Fibroblast of the aortic adventitia (primary cell): ENCODE measurements at places on chromosomes 7 and 10. TPM values are rescaled to one million over a fixed set of nuclear protein-coding genes. Genes with fewer than 3 reads are reported as not detected.

The XRCC2 gene
- 1.1 and 8.1 TPM in 2 replicates for total RNA-seq

The TMEM184A gene
- total RNA-seq = not detected in 2 replicates

The ZNF425 gene
- total RNA-seq = 4.3 and 6.5 TPM in 2 replicates

The LSM8 gene
- total RNA-seq = 49.3 and 69.5 TPM in 2 replicates

The AOC1 gene
- total RNA-seq = not detected in 2 replicates

The ALOX5 gene
- total RNA-seq = not detected in 2 replicates

The IDI1 gene
- 48.1 and 67.4 TPM in 2 replicates for total RNA-seq

The DAGLB gene
- total RNA-seq = 21.4 and 38.3 TPM in 2 replicates

The CALHM3 gene
- not detected in 2 replicates for total RNA-seq

The LEP gene
- total RNA-seq = under 0.01 TPM in 1 of 2 replicates, not detected in the other

The PLA2G12B gene
- total RNA-seq = not detected in 2 replicates

The CCL26 gene
- 0.33 and 1.2 TPM in 2 replicates for total RNA-seq

The KCND2 gene
- 11.3 and 100 TPM in 2 replicates for total RNA-seq

The GFRA1 gene
- 0.18 and 0.49 TPM in 2 replicates for total RNA-seq

The CPA5 gene
- 0.09 TPM in 1 of 2 replicates, not detected in the other for total RNA-seq

The NOS3 gene
- 0.36 and 4.6 TPM in 2 replicates for total RNA-seq

The DNAJC2 gene
- 24.9 and 45.8 TPM in 2 replicates for total RNA-seq

The NEUROD6 gene
- total RNA-seq = not detected in 2 replicates

The PITRM1 gene
- total RNA-seq = 29.7 and 110 TPM in 2 replicates

The PNLIPRP3 gene
- not detected in 2 replicates for total RNA-seq

The SVOPL gene
- total RNA-seq = not detected in 2 replicates

The EBLN1 gene
- not detected in 2 replicates for total RNA-seq

The ASIC3 gene
- 0.18 TPM in 1 of 2 replicates, not detected in the other for total RNA-seq

The IKZF1 gene
- total RNA-seq = not detected in 2 replicates

The GPR37 gene
- 0.65 and 7.0 TPM in 2 replicates for total RNA-seq

The MSMB gene
- total RNA-seq = not detected in 2 replicates

The CYP26C1 gene
- total RNA-seq = 0.09 TPM in 1 of 2 replicates, not detected in the other

The SUGCT gene
- 1.9 and 6.7 TPM in 2 replicates for total RNA-seq

The LRRN3 gene
- total RNA-seq = 2.7 and 5.0 TPM in 2 replicates

The PTPN20 gene
- 0.27 TPM in 1 of 2 replicates, not detected in the other for total RNA-seq

The GPR26 gene
- under 0.01 TPM in 1 of 2 replicates, not detected in the other for total RNA-seq

The PLEKHS1 gene
- total RNA-seq = not detected in 2 replicates

The LRRTM3 gene
- under 0.01 TPM in 1 of 2 replicates, not detected in the other for total RNA-seq

The PAOX gene
- 4.9 and 5.4 TPM in 2 replicates for total RNA-seq

The ZNF239 gene
- total RNA-seq = 1.8 and 6.6 TPM in 2 replicates

The NPVF gene
- not detected in 2 replicates for total RNA-seq

The UNC5B gene
- 20.6 and 35.7 TPM in 2 replicates for total RNA-seq

The SPDYE2B gene
- total RNA-seq = 0.16 TPM in 1 of 2 replicates, not detected in the other

The SHH gene
- 0.36 TPM in 1 of 2 replicates, not detected in the other for total RNA-seq

The NEUROG3 gene
- not detected in 2 replicates for total RNA-seq

The UCN3 gene
- not detected in 2 replicates for total RNA-seq

The CLDN12 gene
- 10.5 and 47.1 TPM in 2 replicates for total RNA-seq

The NANOS1 gene
- total RNA-seq = 2.1 and 2.7 TPM in 2 replicates

The HOXA5 gene
- total RNA-seq = 0.72 and 2.4 TPM in 2 replicates

The FBXL15 gene
- 5.2 and 39.6 TPM in 2 replicates for total RNA-seq

The AKR1C8 gene
- not detected in 2 replicates for total RNA-seq

The ATP5F1C gene
- total RNA-seq = 96.4 and 251 TPM in 2 replicates

The SLC18A3 gene
- total RNA-seq = not detected in 2 replicates

The ITIH5 gene
- 0.09 and 9.6 TPM in 2 replicates for total RNA-seq

The ZPBP gene
- not detected in 2 replicates for total RNA-seq

The A1CF gene
- not detected in 2 replicates for total RNA-seq

The SCIN gene
- 0.25 and 2.3 TPM in 2 replicates for total RNA-seq

The EPO gene
- total RNA-seq = not detected in 2 replicates

The ZNF503 gene
- total RNA-seq = 21.7 and 29.8 TPM in 2 replicates
